ENCODE measurements at places on chromosomes 11 and 22.

- DNase-seq, result no peak
Observed at GRCh38 chr11:79185351-79185750, 255.5 kb downstream of the TENM4 start.

GRCh38 chr11:20479513-20479912 is 92.0 kb downstream of the PRMT3 start:
- no peak for DNase-seq

GRCh38 chr11:11476499-11476898 is 123.4 kb upstream of the CSNK2A3 start:
- no peak for DNase-seq

- DNase-seq, result no peak
Observed at GRCh38 chr11:69114811-69115523, 40.8 kb upstream of the SMIM38 start.

- no peak for DNase-seq
Observed at GRCh38 chr11:32426819-32427615, 8.3 kb downstream of the WT1 start.

GRCh38 chr11:122634501-122634900 is 21.0 kb upstream of the UBASH3B start:
- no peak for DNase-seq

DNA sequence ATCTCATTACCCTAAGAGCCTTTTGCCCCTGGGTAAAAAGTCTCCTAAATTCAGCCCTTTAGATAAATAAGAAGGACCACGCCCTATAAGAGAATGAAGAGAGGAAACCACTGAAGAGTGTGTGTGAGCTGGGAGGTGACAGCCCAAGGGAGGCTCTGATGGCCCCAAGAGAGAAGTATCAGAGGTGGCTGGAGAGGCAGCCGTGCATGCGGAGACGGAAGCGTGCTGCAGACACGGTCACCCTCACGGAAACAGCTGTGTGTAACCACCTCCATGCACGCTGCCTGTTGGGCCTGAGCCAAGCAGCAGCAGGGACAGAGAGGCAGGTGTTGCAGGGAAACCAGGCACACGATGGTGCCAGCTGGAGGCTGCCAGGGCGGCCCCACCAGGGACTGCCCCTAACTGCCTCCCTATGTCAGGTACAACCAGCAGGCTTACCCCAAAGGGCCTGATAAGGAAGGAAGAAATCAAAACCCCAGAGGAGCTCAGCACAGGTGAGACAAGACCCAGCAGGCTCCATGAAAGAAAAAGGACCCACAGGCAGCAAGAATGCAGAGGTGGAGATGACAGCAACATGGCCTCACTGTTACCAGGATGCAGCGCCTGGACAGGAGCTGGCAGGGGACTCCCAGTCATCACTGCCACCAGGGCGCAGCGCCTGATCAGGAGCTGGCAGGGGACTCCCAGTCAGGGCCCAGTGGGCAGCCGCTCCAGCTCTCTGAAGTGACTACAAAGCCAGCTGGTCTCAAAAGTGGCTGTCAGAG is 7.8 kb downstream of the LARGE2 start:
- no peak for DNase-seq

- DNase-seq, result no peak
Observed at GRCh38 chr11:33160587-33160986, 693 bp downstream of the CSTF3 start.

DNA sequence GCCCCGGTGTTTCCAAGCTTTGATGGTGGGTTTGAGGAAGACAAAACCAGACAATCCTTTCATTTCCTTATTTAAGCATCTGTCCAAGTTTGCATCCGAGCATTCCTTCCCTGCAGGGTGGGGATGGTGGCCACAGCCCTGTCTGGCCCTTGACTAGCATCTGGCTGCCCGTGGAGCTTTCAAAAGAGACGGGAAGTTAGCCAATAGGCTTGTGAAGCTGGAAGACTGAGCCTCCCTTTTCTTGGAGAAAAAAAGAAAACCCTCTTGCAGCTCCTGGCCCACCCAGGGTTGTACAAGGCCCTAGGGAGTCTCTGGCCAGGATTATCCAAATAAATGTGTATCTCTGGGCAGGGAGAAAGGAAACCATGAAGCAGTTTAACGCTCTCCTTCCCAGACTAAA is 60.6 kb downstream of the MICAL2 start:
- no peak for DNase-seq

- no peak for DNase-seq
Observed at GRCh38 chr22:49786976-49787706, 40.5 kb downstream of the BRD1 start.

- DNase-seq, result no peak
Observed at GRCh38 chr11:66109294-66109693, 39.2 kb downstream of the PACS1 start.
